NCI-H524 treated with DMSO at 0.1 percent for 48 hours (cell line): ENCODE measurements at places on chromosomes 1 and 21.
A peak's percentile ranks its signal among the peaks of the same experiment; 100 is the strongest.

DNA sequence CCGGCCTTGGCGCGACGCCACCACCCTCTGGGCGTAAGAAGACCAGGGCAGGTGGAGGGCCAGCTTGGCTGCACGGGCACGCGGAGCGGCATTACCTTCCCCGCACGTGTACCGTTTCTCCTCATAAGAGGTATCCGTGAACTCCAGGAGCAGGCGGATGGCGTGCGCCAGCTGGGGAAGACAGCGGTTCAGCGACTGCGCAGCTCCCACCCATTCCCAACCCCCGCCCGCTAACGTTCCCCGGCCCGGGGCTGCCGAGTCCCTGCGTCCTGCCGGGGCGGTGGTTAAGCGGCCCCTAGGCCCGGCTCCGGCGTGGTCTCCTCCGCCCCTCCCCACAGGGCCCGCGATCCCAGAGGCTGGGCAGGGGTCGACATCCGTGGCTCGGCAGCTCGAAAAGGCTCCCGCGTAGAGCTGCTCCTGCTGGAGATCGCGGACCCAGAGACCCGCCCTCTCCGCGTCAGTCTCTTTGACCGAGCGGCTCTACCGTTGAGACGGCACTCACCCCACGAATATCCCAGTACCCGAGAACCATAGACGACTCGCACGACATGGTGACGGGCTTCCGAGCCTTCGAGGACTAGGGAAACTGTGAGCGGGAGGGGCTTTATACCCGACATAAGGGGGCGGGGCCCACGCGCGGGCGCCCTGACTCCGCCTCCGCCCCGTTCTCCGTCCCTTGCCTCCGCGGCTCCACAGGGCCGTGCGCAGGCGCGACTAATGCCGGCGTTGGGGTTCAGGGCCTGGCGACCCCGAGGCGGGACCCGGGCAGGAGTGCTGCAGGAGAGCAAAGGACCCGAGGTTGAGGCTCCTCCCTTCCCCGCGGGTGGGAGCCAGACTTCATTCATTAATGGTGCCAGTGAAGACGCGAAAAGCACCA lies 862 bp downstream of the GSTM3 start:
- no peak for DNase-seq

DNA sequence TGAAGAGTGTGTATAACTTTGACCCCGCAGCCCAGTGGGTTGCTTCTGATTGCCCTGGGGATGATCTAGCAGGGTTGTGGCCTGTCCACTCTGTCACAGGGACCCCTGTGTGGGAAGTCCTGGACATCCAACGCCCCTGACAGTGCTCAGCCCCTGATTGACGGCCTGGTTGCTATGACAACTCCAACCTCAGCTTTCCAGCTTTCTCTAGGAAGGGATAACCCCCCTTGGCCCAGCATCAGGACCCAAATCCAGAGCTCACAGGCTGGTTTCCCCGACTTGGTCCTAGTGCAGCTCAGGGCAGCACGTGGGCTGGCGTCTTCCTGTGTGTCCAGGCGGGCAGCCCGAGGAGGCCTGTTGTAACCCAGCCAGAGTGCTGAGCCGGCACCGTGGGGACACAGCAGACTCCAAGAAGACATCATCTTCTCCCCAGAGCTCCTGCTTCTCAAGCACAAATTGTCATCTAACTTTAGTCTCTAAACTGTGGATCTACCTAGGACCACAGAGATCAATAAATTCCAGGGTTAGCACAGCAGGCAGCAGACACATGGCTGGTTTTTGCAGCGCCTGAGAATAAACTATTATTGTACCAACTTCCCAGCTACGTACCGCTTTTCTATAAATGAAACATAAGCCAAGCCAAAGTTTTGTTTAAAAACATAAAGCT lies 18.9 kb upstream of the PDXK start:
- DNase-seq: no peak

- no peak for DNase-seq
Observed at GRCh38 chr1:108850929-108851328, 6.0 kb downstream of the AKNAD1 start.

DNA sequence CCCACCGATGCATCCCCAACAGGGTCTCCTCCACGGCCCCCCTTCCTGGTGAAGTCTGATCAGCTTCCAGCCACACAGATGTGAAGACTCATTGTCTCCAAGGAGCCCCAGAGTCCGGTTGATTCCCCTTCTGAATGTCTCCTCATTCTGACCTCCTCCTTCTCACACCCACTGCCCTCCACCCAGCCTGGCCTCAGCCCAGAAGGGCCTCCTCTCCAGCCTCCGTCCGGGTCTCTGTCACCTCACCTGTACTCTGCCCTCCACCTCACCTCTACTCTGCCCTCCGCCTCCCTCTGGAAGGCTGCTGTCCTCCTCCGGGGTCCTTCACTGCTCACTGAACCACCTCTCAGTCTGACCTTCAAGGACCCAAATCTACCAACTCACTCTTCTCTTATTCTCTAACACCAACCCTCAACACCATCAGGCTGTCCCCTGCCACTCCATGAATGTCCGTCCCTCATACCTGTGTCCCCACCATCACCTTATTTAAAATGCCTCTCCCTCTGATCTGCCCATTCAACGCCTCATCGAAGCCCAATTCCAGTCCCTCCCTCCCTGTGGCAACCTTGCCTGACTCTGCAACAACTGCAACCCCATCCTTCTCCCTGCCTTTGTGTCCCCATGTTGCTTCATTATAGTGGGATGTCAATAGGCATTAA lies 201.2 kb downstream of the TOMM20 start:
- no peak for DNase-seq

GRCh38 chr1:15584489-15585363 lies at the start of gene AGMAT:
AGMAT (minus strand) TSS chr1:15585051; CDS start chr1:15584967, 84 bp downstream.
- no peak for DNase-seq

GRCh38 chr1:194786027-194786426 lies 1599.6 kb upstream of the B3GALT2 start:
- no peak for DNase-seq

- DNase-seq: no peak
Observed at GRCh38 chr1:41835485-41835884, 83.2 kb downstream of the HIVEP3 start.

DNA sequence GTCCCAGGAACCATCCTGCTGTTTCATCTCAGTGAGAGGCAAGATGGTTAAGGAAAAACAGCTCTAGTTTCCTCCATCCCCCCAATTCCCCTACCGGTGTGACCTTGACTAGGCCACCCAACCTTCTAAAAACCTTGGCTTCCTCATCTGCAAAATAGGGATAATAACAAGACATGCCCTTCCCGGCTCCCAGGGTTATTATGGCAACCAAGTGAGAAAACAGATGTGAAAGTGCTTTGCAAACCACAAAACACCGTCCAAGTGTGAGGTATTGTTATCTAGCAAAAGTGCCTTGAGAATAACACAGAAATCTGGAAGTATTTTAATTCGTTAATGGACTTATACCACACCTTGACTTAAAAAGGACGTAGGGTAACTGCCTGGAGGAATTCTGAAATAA lies 62.7 kb downstream of the ITPKB start:
- DNase-seq: no peak

- DNase-seq: no peak
Observed at GRCh38 chr1:87963556-87963955, 634.9 kb downstream of the LMO4 start.

GRCh38 chr1:23558140-23558871 lies 995 bp downstream of the ID3 start:
- peak; percentile 17 for DNase-seq

- DNase-seq: peak; percentile 0
Observed at GRCh38 chr1:27719286-27720251, 6.2 kb upstream of the FAM76A start.

DNA sequence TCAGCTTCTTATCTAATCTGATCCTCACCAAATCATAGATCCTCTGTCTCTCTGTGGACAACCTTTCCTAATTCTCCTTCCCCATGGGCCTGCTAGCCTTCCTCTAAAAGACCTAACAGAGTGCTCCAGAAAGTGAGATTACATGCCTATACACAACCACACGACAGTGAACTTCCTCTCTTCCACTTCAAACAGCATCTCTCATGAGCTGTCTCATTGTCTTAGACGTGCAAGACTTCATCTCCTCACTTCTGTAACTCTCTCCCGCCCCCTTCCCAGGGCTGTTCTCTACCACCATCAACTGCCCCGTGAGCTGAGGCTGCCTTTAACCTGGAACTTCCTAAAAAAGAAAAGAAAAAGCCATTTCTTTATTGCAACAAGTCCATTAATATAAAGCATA lies 14.1 kb upstream of the A3GALT2 start:
- DNase-seq: no peak

GRCh38 chr1:42332877-42333276 lies 2.2 kb downstream of the FOXJ3 start:
- no peak for DNase-seq

DNA sequence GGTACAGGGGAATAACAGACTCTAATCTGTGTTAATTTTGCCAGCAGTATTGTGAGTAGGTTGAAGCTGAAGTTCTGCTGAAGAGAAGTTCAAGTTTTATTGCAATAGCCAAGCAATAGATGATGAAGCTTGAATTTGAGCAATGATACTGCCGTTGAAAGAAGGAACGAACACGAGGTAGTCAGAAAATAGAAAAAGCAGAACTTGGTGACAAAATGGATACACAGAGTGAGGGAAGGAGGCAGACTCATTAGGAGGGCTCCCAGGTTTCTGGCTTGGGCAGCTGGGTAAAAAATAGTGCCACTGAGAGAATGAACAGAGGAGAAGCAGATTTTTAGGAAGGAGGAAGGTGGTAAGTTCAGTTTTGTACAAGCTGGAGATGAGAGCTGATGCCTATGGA lies 22.3 kb upstream of the AGO1 start:
- DNase-seq: no peak

DNA sequence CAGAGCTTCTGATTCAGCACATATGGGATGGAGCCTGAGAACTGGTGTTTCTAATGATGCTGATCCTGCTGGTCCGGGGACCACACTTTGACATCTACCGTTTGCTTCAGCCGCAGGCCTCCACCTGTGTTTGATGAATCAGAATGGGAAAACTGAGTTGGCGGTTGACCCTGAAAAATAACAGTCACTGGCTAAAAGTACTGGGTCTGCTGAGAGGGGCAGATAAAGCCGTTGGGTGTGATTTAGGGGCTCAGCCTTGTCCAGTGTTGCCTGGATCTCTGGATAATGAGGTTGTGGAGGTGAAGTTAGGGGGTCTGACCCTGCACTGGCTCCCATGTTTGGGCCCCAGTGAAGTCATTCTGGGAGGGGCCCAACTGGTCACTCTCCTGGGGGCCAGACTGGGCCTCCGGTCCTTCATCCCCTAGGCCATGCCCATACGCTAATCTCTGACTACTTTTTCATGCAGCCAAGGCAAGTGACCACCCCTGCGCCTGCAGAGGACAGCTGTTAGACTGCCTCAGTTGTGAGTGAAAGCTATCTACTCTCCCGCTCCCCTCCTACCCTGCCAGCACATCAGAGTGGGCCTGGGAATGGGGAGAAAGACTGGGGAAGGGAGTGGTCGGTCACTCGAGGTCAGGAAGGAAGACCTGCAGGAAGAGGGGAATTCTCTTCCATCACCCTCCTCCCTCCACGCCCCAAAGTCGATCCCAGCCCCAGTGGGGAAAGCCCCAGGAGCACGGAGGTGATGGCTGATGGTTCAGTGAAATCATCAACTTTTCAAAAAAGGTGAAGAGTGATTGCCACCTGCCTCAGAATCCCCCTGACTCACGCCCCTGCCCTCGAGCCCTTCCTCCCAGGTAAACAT lies 27.7 kb downstream of the VASH2 start:
- no peak for DNase-seq

- no peak for DNase-seq
Observed at GRCh38 chr1:184509105-184509504, 122.3 kb downstream of the C1orf21 start.

GRCh38 chr1:113244112-113244820 lies 146.0 kb upstream of the MAGI3 start:
- no peak for DNase-seq

- no peak for DNase-seq
Observed at GRCh38 chr1:56036479-56036878, 542.9 kb downstream of the PLPP3 start.

DNA sequence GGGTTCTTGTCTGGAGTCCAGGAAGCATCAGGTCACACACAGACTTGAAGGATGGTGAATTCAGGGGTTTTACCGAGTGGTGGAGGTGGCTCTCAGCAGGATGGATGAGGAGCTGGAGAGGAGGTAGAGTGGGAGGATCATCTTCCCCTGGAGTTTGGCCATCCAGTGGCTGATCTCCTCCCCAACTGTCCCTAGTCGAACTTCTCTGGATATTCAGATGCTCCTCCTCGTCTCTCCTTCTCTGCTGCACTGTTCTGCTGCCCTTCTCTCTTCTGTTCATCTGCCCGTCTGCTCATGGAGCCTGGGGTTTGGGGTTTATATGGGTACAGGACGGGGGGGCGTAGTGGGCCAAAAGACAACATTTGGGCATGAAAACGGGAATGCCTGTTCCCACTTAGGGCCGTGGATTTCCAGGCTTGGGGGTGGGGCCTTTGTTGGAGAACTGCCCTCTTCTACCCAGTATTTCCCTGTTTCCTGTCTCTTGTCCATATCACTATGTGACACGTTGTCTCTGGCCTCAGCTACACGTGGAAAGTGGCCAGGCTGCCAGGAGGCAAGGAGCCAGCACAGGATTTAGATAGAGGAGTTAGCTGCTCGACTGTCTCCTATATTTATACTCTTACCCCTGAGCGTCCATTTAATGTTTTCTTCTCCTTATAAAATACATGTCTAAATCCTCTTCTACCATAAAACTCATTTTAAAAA lies 76.7 kb downstream of the SIPA1L2 start:
- no peak for DNase-seq

DNA sequence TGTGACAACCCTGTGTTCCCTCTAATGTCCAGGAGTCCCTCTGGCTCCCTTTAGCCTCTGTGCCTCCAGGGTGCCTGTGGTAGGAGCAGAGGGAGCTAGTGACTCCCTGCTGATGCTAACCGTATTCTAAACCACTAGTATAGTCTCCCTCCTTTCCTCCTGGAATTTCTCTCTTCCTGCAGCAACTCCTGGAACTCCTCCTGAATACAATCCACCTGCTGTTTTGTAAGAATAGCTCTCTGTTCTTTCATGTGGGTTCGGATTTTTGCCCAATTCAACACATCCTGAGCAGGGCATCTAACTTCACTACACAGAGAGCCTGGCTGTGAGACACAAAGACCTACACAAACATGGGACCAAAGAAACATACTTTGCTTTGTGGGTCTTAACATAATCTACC lies 107.9 kb downstream of the RUNX1 start:
- no peak for DNase-seq

- DNase-seq: no peak
Observed at GRCh38 chr1:174367892-174368291, 79.9 kb upstream of the GPR52 start.

- no peak for DNase-seq
Observed at GRCh38 chr1:193348769-193349535, 162.5 kb upstream of the B3GALT2 start.
